ENCODE measurements at places on chromosomes 11 and 22.

- DNase-seq, result no peak
These were observed 11.8 kb downstream of the IL10RA start for GRCh38 chr11:117997823-117998579.

- no peak for DNase-seq
These were observed 8.7 kb downstream of the ANO9 start for GRCh38 chr11:433111-433510.

GRCh38 chr11:109041876-109042275 lies 377.0 kb downstream of the DDX10 start:
- no peak for DNase-seq

DNA sequence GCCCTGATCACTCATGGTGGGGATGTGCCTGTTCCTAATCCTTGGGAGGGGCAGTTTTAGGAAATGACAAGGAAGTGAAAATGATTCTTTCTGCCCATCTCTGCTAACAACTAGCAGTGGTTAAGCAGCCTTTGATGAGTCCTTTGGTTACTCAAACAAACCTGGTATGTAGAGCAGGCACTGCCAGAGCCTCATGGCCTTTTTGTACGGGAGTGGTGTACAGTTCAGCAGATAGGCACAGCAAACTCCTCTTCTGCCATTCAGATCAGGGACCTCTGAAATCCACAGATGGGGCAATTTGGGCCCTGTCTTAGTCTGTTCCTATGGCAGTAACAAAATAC lies 66.2 kb downstream of the FZD4 start:
- no peak for DNase-seq

- DNase-seq, result no peak
These were observed 882 bp upstream of the MAP4K2 start for GRCh38 chr11:64803846-64804345.

- DNase-seq, result no peak
These were observed 268.4 kb downstream of the ETS1 start for GRCh38 chr11:128318856-128319474.

DNA sequence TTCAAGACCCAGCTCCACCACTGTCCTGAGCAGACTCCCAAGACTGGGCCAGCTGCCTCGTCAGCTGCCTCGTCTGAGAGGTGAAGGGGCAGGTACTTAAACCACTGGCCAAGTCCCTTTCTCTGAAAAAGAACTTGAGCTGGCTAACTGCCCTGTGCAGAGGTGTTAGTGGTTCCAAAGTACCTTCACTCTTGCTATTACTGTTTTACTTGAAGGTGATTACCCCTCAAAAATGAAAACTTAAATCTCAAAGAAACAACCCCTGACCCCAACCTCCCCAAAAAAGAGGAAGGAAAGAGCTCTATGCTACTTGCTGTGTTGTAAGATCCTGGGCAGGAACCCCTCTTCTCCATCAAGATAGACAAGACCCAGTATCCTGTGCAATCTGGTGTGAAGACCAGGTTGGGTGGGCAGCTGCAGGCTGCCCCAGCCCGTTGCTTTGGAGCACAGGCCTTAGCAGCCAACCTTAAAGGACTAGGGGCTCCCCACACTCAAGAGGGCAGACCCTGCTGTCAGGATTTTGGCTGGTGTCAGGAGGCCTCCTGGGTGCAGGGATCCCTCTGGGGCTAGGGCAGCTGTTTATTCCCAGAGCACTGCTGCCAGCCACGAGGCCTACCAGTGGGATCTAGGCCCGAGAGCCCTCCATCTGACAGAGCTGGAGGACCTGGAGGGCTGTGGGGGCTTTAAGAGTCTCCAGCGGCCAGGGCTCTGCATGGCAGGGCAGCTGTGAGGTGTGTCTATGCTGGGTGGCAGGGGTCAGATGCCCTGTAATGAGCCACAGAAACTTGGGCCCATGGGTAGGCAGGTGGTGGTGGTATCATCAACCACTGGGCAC lies 13.0 kb downstream of the GUCD1 start:
- no peak for DNase-seq

DNA sequence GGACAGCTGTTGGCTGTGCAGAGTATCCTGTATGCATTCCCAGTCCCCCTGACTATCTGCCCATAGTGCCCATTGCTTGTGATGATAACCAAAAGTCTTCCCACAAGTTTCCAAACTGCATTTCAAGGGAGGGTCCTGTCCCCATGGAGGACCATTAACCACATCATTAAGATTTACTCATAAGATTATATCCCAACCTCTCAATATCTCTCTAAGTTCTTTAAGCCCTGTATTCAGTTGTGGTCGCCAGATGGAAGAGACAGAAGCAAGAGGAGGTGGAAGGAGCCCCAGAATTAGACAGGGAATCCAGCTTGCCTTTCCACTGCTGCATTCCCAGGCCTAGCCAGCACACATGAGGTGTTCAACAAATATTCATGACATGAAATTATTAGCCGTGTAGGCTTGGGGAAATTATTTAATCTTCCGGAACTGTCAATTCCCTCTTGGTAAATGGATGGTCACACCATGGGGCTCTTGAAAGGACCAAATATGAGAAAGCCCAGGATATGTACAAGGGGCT lies 42.6 kb upstream of the TIMP3 start:
- DNase-seq, result no peak

DNA sequence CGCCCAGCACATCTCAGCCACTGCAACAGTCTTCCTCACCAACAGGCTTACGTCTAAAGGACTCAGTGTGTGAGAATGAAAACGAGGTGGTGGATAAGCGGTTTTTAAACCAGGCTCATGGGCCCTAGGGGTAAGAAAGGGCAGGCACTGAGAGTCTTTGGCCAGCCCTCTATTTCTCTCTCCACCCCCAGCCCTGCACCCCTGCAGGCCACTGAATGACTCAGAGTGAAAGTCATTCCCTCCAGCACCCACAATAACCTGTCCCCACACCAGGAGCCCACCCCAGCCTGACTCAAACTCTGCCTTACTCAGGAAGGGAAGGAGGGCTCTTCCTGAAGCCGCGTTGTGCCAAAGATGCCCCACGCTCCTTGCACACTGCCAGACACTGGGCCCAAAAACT lies 72.0 kb downstream of the LARGE1 start:
- DNase-seq, result no peak

DNA sequence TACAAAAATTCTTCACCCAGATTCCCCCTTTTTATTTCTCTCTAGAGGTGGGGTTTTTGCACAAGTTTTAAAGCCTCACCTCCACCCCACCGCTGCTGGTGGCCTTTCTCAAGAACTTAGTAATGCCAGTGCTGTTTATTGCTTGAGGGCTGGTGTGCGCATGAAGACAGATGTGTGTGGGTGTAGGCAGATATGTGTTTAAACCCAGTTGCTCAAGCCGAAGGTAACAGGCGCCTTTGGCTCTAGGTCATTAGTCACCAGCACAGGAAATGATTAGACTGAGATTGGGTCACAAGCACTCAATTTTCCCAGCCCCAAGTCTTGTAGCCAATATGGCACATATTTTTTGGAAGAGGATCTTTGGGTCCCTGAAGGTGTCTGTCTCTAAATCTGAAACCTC lies 2.7 kb upstream of the CLMP start:
- no peak for DNase-seq

DNA sequence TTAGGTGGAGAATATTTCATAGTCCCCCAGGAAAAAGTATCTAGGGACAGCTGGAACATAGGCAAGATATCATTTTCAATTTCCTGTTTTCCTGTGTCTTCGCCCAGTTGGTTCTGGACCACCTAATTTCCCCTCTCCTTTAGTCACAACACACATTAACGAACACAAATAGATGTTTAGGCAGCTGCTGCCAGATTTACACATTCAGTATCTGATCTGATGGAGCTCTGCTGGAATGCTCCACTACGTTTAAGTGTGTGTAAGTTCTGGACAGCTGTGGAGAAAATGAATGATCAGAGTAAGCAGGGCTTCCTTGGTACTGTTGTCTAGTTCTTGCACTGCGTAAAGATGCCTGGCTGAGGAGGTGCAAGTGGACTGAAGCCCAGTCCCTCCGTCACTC lies 36.1 kb upstream of the CLPB start:
- DNase-seq, result no peak

Measured in NCI-H187 treated with DMSO at 0.1 percent for 48 hours (cell line).